ENCODE measurements at places on chromosomes 1 and 21. TPM values are rescaled to one million over a fixed set of nuclear protein-coding genes. Genes with fewer than 3 reads are reported as not detected.
A peak's percentile ranks its signal among the peaks of the same experiment; 100 is the strongest.

- no peaks in the 10 kb centered on the region for H3K4me1 ChIP-seq
- DNase-seq: no peak
- no peak overlapping the region for H3K4me3 ChIP-seq
- no peaks in the 10 kb centered on the region for H3K36me3 ChIP-seq
Measured at GRCh38 chr1:118485757-118486156, 300.7 kb upstream of the SPAG17 start.

- H3K27me3 ChIP-seq: no peaks in the 10 kb centered on the region
- H3K36me3 ChIP-seq: no peaks in the 10 kb centered on the region
- H3K4me1 ChIP-seq: no peaks in the 10 kb centered on the region
- H3K4me3 ChIP-seq: no peak overlapping the region
- no peak overlapping the region for H3K27ac ChIP-seq
Measured at GRCh38 chr1:83508485-83509151, 490.3 kb downstream of the TTLL7 start.

- peak; percentile 49 for DNase-seq
- peaks cover 14% of the 10 kb centered on the region for H3K4me1 ChIP-seq
- no peaks in the 10 kb centered on the region for H3K27me3 ChIP-seq
Measured at GRCh38 chr1:243345205-243345604, 89.4 kb downstream of the SDCCAG8 start.

DNA sequence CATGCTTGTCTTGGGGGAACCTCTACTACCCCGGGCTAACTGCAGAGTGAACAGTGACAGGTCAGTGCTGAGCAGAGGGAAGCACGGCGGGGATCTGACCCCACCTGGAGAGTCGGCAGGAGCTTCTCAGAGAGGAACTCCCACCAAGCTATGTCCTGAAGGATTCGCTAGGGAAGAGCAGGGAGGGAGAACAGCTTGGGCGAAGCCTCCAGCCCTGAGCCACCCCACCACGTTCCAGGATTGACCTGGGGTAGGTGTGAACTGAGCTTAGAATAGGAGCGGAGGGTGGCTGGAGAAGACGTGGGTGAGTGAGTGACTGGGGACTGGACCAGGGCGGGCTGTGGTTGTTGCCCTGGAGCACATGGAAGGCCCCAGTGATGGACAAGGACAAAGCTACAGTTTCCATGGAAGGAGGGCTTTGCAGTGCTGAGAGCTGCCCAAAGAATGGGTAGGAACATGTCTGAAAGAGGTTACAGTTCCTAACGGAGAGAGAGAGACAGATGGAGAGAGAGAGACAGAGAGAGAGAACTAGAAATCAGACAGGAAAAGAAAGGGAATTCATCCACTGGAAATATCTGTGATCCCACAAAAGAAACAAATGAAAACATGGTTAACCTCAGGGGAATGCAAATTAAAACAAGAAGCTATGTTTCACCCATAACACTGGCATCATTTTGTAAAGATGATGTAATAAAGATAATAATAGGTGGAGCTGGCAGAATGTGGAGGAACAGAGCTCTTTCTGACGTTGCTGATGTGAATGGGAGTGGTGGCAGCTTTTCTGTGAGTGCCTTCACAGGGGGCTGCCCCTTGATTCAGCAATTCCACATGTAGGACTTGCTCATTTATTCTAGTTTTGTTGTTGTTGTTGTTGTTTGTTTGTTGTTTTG lies 17.2 kb downstream of the BSND start:
- peaks cover 24% of the 10 kb centered on the region for H3K27me3 ChIP-seq
- DNase-seq: no peak
- no peaks in the 10 kb centered on the region for H3K4me1 ChIP-seq

GRCh38 chr1:56968878-56969495 lies 3.2 kb upstream of the C8B start:
- H3K36me3 ChIP-seq: no peaks in the 10 kb centered on the region
- no peak overlapping the region for H3K27ac ChIP-seq
- no peaks in the 10 kb centered on the region for H3K27me3 ChIP-seq
- no peak for DNase-seq

DNA sequence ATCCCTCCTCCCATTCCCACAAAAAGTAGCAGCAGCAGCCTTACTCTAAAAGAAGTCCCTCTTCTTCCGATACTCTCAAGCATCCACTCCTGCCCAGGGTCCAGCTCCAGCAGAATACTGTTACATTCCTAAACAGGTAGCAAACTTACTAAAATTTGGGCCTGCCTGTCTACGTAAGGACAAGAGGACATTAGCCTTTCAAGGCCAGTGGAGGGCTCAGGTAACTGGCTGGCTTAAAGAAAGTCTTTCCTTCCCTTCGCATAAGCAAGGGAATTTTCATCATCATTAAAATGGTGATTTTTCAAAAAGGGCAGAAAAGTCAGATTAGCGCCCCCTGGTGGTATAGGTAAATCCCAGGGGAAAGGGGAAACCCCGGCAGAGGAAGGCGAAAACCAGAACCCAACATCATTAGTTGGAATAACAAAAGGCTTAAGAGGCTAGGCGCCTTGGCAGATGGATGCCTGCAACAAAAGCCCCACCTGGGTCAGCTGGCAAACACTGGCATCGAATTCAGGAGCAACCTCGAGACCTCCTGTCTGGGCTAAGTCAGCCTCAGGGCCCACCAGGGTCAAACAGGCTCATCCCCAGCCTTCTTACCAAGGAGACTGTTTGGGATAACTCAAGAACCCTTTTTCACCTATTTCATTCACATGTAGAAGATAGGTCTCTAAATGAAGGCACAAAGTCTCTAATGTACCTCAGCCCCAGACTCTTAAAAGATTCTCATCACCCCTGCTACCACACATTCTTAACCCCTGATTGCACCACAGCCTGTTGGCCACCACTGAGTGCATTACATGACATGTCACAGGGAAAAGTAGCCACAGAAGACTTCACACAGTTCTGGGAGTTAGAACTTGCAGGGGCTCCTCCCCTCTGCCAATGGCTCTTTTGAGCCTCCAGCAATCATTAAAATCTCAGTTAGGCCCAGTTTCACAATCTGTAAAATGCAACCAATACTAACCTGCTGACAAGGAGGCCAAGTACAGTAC lies 36.7 kb downstream of the ERI3 start:
- DNase-seq: peak; percentile 33
- no peak overlapping the region for H3K4me3 ChIP-seq

- H3K27me3 ChIP-seq: no peaks in the 10 kb centered on the region
- no peak overlapping the region for H3K4me3 ChIP-seq
- H3K27ac ChIP-seq: no peak overlapping the region
- H3K36me3 ChIP-seq: no peaks in the 10 kb centered on the region
- DNase-seq: no peak
- no peaks in the 10 kb centered on the region for H3K4me1 ChIP-seq
Measured at GRCh38 chr1:184406479-184406878, 19.6 kb downstream of the C1orf21 start.

DNA sequence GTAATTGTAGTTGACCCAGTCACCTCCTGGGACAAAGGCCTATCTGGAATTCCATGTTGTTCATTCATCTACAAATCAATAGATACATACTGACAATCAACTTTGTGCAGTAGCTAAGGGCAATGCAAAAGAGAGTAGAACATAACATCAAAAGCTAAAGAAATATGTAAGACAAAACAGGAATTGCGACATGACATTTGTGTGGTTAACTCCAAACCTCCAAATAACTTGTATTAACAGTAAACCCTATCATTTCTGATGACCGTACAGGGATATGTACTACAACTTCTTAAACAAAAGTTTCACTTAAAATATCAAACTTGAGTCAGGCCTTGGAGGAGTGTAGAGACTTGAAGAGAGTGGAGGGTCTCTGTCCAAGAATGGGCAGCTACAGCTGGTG lies 317.6 kb downstream of the SPATA17 start:
- no peak overlapping the region for H3K4me3 ChIP-seq
- no peaks in the 10 kb centered on the region for H3K4me1 ChIP-seq
- DNase-seq: no peak
- no peak overlapping the region for H3K27ac ChIP-seq
- H3K27me3 ChIP-seq: no peaks in the 10 kb centered on the region
- H3K36me3 ChIP-seq: no peaks in the 10 kb centered on the region

- DNase-seq: no peak
- no peaks in the 10 kb centered on the region for H3K4me1 ChIP-seq
- no peaks in the 10 kb centered on the region for H3K27me3 ChIP-seq
- no peaks in the 10 kb centered on the region for H3K36me3 ChIP-seq
- H3K27ac ChIP-seq: no peak overlapping the region
Measured at GRCh38 chr21:43322805-43323204, 104.1 kb downstream of the SIK1 start.

DNA sequence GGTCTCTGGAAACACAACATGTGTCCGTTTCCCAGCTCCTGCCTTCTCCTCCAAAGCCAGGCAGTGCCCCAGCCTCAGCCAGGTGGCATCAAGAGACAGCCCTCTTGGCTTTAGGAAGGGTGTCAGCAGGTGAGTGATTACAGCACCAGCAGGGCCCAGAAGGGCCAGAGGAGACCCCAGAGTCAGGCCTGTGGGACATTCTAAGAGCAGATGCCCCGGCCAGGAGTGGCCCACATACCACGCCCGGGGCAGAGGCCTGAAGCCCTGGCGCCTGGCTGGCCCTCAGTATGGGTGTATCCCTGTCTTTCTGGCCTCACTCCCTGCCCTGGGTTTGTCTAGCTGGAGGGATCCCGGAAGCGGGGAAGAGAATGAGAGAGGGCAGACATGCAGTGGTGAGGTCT lies 109.2 kb downstream of the CASZ1 start:
- no peaks in the 10 kb centered on the region for H3K4me1 ChIP-seq
- H3K27ac ChIP-seq: no peak overlapping the region
- no peak for DNase-seq
- H3K4me3 ChIP-seq: no peak overlapping the region
- peaks cover 8% of the 10 kb centered on the region for H3K27me3 ChIP-seq

DNA sequence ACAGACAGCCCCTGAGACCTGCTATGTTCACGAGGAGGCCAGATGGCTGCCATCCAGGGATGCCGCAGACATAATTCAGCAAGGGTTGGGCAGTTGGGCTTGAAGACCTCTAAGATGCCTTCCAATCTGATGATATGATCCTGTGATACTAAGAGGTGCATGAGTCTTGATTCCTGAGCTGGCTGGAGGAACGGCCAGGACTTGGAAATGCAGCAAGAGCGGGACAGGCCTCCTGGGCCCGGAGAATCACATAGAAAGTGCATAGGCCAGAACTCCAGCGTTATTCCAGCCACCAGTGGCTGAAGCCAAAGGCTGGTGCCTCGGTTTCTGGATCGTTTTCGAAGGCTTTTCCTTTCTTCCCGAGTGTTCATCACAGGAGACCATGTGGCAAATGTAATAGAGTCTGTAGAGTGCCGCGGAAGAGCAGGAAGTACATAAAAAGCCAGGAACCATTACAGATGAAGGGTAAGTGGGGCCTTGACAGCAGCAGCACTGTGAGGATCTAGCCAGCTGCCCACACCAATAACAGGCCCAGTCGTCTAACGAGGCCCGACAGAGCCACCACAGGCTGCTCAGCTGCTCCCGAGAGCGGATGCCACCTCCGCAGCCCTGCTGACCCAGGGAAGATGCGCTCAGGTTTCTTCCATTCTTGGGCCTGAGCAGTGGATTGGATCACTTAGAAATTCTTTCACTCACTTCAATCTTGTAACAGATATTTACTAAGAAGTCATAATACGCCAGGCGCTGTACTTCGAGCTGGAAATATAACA lies 14.0 kb upstream of the LHX4 start:
- no peaks in the 10 kb centered on the region for H3K4me1 ChIP-seq
- no peaks in the 10 kb centered on the region for H3K36me3 ChIP-seq
- DNase-seq: no peak

GRCh38 chr1:118861216-118861615 lies 126.9 kb downstream of the TBX15 start:
- H3K27me3 ChIP-seq: no peaks in the 10 kb centered on the region
- no peaks in the 10 kb centered on the region for H3K36me3 ChIP-seq
- no peak for DNase-seq

GRCh38 chr1:167594822-167595221 lies 35.2 kb upstream of the RCSD1 start:
- H3K27me3 ChIP-seq: no peaks in the 10 kb centered on the region
- no peaks in the 10 kb centered on the region for H3K36me3 ChIP-seq
- H3K4me1 ChIP-seq: no peaks in the 10 kb centered on the region
- H3K4me3 ChIP-seq: no peak overlapping the region

Gene NECTIN4
- 0.58 TPM for total RNA-seq

DNA sequence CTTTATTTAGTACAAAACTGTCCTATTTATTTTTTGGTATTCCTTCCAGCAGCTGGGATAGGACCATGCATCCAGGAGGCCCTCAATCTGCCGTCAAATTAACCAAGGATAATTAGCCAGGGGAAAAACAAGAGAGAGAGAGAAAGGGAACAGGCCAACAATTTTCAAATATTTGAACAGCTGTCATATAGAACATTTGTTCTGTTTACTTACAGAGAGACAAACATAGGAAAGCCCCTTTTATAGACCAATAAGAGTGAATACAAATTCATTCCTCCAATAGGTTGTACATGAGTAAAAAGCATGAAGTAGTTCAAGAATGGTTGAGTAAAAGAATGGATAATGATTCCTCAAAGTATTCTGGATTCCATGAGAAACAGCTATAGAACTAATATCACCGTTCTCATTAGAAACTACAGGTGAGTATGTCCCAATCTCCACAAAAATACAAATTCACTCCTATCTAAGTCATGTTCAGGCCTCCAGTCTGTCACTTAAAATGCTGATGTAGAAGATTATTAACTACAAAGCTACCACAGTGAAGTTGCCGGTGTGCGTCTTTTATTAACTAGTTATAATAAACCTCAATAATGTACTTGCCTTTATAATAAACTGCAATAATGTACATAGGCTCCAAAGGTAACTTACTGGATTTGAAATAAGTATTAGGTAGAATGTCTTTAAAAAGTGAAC lies 64.8 kb upstream of the GNG4 start:
- no peaks in the 10 kb centered on the region for H3K36me3 ChIP-seq
- H3K4me3 ChIP-seq: no peak overlapping the region
- no peak overlapping the region for H3K27ac ChIP-seq
- H3K27me3 ChIP-seq: no peaks in the 10 kb centered on the region
- H3K4me1 ChIP-seq: no peaks in the 10 kb centered on the region
- no peak for DNase-seq

DNA sequence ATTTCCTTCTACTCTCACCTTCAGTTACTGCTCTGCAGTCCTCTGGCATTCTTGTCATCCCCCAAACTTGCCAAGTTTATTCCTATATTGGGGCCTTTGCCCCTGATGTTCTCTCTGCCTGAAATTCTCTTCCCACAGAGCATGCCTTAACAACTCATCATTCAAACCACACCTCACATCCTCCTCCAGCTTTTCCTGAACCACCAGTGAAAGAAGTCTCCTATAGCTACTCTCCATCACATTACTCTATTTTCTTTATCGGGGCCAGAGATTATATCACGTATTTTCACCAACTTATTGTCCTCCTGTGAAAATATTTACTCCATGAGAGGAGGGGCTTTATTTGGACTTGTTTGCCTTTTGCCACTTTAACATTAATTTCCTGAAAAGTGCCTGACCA lies 32.1 kb downstream of the EXTL2 start:
- peaks cover 19% of the 10 kb centered on the region for H3K4me1 ChIP-seq
- no peaks in the 10 kb centered on the region for H3K27me3 ChIP-seq
- no peak overlapping the region for H3K4me3 ChIP-seq
- peak; percentile 66 for DNase-seq
- H3K27ac ChIP-seq: no peak overlapping the region

Gene C1orf87
- total RNA-seq: not detected

Gene SELENBP1
- total RNA-seq: 18.0 TPM

GRCh38 chr1:154730259-154730658 lies 122.3 kb upstream of the ADAR start:
- H3K4me3 ChIP-seq: no peak overlapping the region
- peaks cover 49% of the 10 kb centered on the region for H3K4me1 ChIP-seq
- no peaks in the 10 kb centered on the region for H3K36me3 ChIP-seq
- peak overlapping the region; percentile 93 for H3K27ac ChIP-seq
